ENCODE measurements at places on chromosomes 6 and 20. TPM values are rescaled to one million over a fixed set of nuclear protein-coding genes. Genes with fewer than 3 reads are reported as not detected.

DNA sequence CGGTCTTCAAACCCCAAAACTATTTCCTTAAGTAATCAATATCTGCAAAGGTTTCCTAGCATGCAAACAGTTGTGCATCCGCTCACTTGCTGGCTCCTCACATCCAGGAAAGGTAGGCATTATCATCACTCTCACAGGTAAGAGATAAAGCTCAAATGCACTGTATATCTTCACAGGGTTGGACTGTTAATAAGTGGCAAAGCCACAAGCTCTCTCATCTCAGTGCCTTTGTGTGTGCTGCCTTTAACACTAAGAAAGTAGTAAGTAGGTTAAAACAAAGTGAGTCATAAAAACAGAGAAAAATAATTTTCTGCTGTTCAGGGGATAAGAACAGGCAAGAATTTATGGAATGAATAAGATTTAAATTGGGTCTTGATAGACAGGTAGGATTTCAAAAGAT, 21.3 kb downstream of the MAN1A1 start:
- H3K4me3 ChIP-seq, result no peak overlapping the region
- DNase-seq, result no peak
- H3K36me3 ChIP-seq, result no peaks in the 10 kb centered on the region
- no peaks in the 10 kb centered on the region for H3K27me3 ChIP-seq
- H3K27ac ChIP-seq, result no peak overlapping the region

Gene CNKSR3
- 9.3 TPM for total RNA-seq

Gene VGLL2
- 0.99 TPM for total RNA-seq

GRCh38 chr6:101722991-101723579, 329.6 kb downstream of the GRIK2 start:
- no peaks in the 10 kb centered on the region for H3K4me1 ChIP-seq
- H3K36me3 ChIP-seq, result no peaks in the 10 kb centered on the region
- H3K4me3 ChIP-seq, result no peak overlapping the region
- no peak overlapping the region for H3K27ac ChIP-seq
- no peak for DNase-seq

GRCh38 chr6:106181664-106182418, 95.7 kb downstream of the PRDM1 start:
- H3K36me3 ChIP-seq, result no peaks in the 10 kb centered on the region
- no peak overlapping the region for H3K27ac ChIP-seq
- no peak for DNase-seq
- H3K27me3 ChIP-seq, result no peaks in the 10 kb centered on the region

- H3K4me3 ChIP-seq, result no peak overlapping the region
- H3K4me1 ChIP-seq, result peaks cover 80% of the 10 kb centered on the region
- no peaks in the 10 kb centered on the region for H3K36me3 ChIP-seq
- DNase-seq, result peak; percentile 90
- H3K27ac ChIP-seq, result peak overlapping the region; percentile 74
These were observed 63.4 kb downstream of the VEGFA start for GRCh38 chr6:43833223-43833995.
